ENCODE measurements at places on chromosomes 12 and 14.

- DNase-seq: no peak
Measured at GRCh38 chr12:100987552-100988521, 193.3 kb downstream of the ANO4 start.

DNA sequence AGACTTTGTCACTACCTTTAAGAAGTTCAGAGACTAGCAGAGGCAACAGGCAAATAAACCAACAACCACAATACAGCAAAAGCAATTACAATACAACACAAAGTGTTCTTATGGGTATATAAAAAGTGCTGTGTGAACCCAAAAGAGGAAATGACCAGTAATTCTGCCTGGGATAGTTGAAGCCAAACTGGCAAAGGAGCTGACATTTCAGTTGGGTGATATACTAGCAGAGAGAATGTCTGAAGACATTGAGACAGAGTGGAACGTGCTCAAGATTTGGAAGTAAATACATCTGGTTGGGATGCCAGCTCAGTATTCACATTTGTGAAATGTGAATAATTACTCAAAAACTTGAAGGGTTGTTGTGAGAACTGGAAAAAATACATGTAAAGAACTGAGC lies 80.6 kb upstream of the GTF2A1 start:
- DNase-seq: no peak

DNA sequence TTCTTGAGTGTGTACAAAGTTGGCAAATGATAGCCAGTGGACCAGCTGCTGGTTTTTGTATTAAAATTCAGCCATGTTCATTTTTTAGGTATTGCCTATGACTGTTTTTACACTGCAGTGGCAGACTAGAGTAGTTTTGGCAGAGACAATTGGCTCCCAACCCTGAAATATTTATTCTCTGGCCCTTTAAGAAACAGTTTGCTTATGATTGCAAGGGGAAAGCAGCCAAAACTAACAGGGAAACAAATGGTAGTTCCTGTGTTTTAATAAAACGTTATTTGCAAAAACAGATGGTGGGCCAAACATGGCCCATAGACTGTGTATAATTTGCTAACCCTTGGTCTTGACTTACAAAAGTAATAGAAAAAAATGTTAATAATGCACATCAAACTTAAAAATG lies 110.2 kb downstream of the ALX1 start:
- no peak for DNase-seq

- peak; percentile 90 for DNase-seq
Measured at GRCh38 chr12:6470375-6471163, at the start of gene VAMP1. Gene VAMP1 (minus strand): TSS chr12:6470677. CDS start chr12:6470531, 146 bp downstream.

GRCh38 chr14:81710232-81710845 lies 176.7 kb upstream of the SEL1L start:
- no peak for DNase-seq

- DNase-seq: no peak
Measured at GRCh38 chr12:30438601-30439041, 257.0 kb downstream of the IPO8 start.

DNA sequence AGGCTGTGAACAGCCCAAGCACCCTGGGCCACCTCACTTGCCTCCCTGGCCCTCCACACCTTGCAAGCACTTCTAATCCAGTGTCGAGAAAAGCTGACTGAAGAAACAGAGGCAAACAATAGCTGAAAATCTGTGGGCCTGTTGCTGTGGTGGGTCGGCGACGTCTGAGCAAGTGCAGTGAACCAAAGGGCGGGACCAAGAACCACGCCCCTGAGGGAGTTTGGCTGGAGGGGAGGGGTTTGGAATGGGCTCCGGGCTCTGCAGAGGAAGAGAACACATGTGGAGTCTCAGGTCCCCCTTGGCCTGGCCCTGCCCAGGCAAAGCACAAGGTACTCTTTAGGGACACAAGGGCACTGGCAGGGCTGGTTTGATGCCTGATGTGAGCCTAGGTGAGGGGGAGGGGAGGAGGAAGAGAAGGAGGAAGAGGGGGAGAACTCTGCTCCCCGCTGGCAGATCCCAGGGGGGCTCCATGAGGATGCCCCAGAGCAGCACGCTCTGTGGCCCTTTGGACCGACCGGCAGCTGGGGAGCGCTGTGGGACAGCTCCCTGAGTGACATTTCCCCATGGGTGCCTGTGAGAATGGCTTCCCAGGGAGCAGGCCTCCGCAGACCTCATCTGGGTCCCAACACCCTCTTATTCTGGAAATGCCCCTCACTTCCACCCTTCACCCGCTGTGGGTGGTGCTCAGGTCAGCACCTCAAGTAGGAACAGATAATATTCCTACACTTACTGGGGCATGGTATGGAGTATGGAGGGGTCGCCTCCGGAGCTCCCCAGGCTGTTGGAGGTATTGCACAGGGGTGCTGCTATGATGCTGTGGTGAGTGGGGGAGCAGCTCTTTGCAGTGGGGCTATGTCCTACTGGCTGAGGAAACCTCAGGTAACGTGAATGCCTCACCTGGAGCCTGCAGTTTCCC lies 85.5 kb downstream of the CPSF2 start:
- DNase-seq: no peak

DNA sequence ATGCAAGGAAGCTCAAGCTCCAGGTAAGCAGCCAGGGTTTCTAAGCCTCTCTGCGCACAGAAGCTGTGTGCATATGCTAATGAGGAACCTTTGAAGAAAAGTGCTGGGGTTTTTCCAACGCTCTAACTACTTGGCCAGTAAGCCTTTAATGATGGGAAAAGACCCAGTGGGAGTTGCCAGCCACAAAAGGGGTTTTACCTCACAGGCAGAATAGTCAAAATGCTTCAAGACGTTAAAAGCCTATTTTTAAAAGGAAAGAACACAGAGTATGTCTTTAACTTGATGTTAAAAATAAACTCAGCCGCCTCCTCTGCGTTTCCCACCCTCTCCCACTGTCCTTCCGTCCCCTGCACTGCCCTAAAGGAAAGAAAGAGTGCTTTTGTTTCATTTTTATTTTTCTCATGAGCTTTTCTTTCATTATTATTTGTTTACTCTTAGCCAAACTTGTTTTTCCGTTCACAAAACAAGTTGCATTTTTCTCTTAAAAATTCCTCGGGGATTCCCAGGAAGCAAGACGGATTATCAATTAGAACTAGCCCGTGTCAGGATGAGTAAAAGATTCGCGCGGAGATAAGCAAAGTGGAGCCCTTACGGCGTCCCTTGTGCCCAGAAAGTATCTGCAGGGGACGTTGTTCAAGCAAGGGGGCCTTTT lies 209.8 kb upstream of the NUDT4 start:
- DNase-seq: no peak

- no peak for DNase-seq
Measured at GRCh38 chr12:47377414-47378221, 297.9 kb upstream of the AMIGO2 start.

Measured in stimulated activated CD4-positive, alpha-beta T cell treated with anti-CD3 and anti-CD28 coated beads, Interleukin-1b, Interleukin-23, amount 100 ng/mL, for 1 hour (primary cell).